K562 (cell line): ENCODE measurements at places on chromosomes 2 and 18. TPM values are rescaled to one million over a fixed set of nuclear protein-coding genes. Genes with fewer than 3 reads are reported as not detected.

GRCh38 chr2:194822657-194823056 lies 834.4 kb upstream of the SLC39A10 start:
- H3K36me3 ChIP-seq: no peaks in the 10 kb centered on the region
- H3K27me3 ChIP-seq: no peaks in the 10 kb centered on the region
- no peak overlapping the region for H3K4me3 ChIP-seq

DNA sequence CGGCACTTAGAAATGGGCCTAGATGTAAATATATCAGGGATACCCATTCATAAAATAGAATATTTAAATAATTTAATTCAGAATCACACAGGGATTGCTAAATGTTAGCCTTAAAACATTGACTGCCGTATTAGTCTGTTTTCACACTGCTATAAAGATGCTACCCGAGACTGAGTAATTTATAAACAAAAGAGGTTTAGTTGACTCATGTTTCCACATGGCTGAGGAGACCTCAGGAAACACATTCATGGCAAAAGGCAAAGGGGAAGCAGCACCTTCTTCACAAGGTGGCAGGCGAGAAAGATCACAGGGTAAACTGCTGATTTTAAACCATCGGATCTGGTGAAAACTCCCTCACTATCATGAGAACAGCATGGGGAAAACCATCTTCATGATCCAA lies 223.6 kb upstream of the GULP1 start:
- H3K27ac ChIP-seq: no peak overlapping the region
- H3K4me1 ChIP-seq: no peaks in the 10 kb centered on the region
- no peaks in the 10 kb centered on the region for H3K27me3 ChIP-seq
- DNase-seq: no peak
- no peaks in the 10 kb centered on the region for H3K36me3 ChIP-seq
- no peak overlapping the region for H3K4me3 ChIP-seq

DNA sequence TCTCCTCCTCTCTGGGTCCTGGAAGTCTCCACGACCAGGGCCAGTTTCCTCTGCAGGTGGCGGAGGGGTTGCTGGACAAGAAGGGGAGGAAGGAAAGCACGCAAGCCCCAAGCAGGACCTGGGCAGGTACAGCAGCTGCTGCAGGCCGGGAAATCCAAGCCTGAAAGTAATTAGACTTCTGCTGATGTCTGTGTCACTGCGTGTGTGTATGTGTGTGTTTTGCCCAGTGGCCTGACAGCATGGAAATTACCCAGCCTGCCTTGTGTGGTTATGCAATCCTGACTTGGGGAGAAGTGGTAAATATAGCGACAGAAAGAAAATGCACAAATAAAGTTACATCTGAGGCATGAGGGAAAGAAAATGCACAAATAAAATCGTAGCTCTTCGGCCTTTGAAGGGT lies 121.8 kb upstream of the ZBTB14 start:
- no peaks in the 10 kb centered on the region for H3K36me3 ChIP-seq
- no peak overlapping the region for H3K4me3 ChIP-seq
- no peak for DNase-seq
- H3K4me1 ChIP-seq: no peaks in the 10 kb centered on the region
- H3K27ac ChIP-seq: no peak overlapping the region
- H3K27me3 ChIP-seq: no peaks in the 10 kb centered on the region

- H3K27ac ChIP-seq: no peak overlapping the region
- no peak for DNase-seq
- H3K36me3 ChIP-seq: no peaks in the 10 kb centered on the region
- no peaks in the 10 kb centered on the region for H3K4me1 ChIP-seq
- no peak overlapping the region for H3K4me3 ChIP-seq
Observed at GRCh38 chr18:75554176-75554575, 126.7 kb upstream of the SMIM21 start.

Gene MFSD2B
- 10.4 and 10.9 TPM in 2 replicates for total RNA-seq

Gene IKZF2
- 0.47 and 0.65 TPM in 2 replicates for total RNA-seq

DNA sequence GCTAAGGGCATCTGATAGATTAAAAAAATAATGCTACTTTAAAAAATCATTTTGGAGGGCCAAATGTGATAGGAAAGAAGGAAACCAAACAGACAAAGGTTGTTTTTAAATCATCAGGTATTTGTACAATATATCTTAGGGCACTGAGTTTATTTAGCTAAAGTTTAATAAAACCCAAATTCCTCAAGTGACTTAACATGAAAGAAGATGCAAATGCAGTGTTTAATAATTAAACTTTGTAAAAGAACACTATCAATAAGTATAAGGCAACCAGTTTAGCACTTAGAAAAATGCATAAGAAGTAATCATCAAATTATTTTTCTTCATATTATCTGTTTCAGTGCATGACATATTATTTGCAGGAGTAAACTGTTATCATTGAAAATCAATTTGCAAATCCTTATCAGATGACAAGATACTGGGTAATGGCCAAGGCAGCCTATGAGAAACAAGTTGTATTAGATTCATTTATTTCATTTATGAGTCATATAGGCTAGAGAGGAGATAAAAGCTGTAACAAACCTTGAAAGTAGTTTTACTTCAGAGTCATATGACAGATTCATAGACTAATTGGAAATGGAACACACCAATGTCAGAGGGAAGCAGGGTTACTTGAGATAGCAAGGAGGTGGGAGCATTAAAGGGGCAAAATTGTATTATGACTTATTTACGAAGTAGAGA lies 165.5 kb downstream of the GCA start:
- H3K27ac ChIP-seq: no peak overlapping the region
- H3K36me3 ChIP-seq: no peaks in the 10 kb centered on the region
- H3K4me3 ChIP-seq: no peak overlapping the region
- H3K4me1 ChIP-seq: no peaks in the 10 kb centered on the region
- no peak for DNase-seq
- no peaks in the 10 kb centered on the region for H3K27me3 ChIP-seq

GRCh38 chr2:6301426-6301825 lies 564.3 kb downstream of the CMPK2 start:
- H3K27ac ChIP-seq: no peak overlapping the region
- H3K4me3 ChIP-seq: no peak overlapping the region
- no peak for DNase-seq
- H3K27me3 ChIP-seq: no peaks in the 10 kb centered on the region

- DNase-seq: peak; percentile 72
- H3K36me3 ChIP-seq: peaks cover 45% of the 10 kb centered on the region; the same call in 2 of the 3 replicates
- no peaks in the 10 kb centered on the region for H3K27me3 ChIP-seq
- H3K4me3 ChIP-seq: no peak overlapping the region
- H3K4me1 ChIP-seq: peaks cover 17% of the 10 kb centered on the region; the same call in 2 of the 3 replicates
Observed at GRCh38 chr2:74083750-74084149, 64.0 kb downstream of the BOLA3 start.

DNA sequence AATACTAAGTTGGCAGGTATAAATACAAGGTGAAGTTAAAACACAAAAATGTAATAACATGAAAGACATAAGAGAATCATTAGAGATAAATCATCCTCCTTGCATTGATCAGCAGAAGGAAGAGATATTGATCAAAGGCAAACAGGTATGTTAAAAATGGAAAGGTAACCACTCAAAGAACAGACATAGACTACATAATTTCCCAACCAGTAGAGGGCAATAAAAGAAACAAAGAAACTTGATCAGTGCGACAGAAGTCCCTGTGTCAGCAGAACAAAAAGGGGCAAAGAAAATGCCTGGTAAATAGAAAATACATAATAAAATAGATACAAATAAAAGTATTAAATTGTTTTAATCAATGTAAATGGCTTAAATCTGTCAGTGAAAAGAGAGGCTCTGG lies 53.6 kb downstream of the FAM228A start:
- no peak overlapping the region for H3K27ac ChIP-seq
- H3K4me1 ChIP-seq: no peaks in the 10 kb centered on the region
- DNase-seq: peak; percentile 24
- H3K36me3 ChIP-seq: no peaks in the 10 kb centered on the region

DNA sequence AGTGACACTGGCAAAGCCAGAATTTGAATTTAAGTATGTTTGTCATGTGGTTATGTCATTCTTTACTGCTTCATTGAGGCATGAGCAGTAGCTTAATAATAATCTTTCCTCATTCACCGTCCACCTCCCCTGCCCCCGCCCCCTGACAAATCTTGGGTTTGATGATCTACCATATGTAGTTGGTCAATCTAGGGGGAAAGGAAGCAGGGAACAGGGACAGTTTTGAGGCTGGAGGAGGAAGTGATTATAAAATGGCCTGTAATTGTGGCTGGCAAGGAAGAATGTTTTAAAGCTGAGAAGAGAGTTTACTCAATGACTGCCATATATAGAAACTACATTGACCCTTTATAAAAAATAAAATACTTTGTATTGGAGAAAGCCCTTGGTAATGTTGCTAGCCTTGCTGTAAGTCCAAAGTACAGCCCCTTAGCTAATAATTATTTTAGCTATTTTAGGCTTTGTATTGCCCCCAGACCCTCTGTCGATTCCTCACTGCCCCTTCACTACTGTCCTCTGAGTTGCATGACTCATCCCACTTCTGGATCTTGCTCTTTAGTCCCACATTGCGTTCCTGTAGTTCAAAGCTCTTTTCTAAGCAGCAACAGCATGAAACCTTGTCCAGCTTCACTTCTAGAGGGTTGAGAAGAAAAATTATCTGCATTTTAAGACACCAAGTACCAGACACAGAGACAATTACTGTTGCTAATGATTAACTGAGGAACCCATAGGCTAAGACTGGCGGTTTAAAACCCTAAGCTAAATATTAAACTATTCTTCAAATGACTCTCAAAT lies 38.4 kb downstream of the PELI1 start:
- no peak overlapping the region for H3K27ac ChIP-seq
- no peak overlapping the region for H3K4me3 ChIP-seq
- DNase-seq: no peak
- H3K4me1 ChIP-seq: no peaks in the 10 kb centered on the region
- H3K27me3 ChIP-seq: no peaks in the 10 kb centered on the region

GRCh38 chr2:53505826-53506225 lies 261.8 kb upstream of the CHAC2 start:
- H3K27me3 ChIP-seq: no peaks in the 10 kb centered on the region
- DNase-seq: no peak
- no peaks in the 10 kb centered on the region for H3K4me1 ChIP-seq
- H3K36me3 ChIP-seq: no peaks in the 10 kb centered on the region
- no peak overlapping the region for H3K4me3 ChIP-seq

Gene UGT1A10
- not detected in 2 replicates for total RNA-seq

DNA sequence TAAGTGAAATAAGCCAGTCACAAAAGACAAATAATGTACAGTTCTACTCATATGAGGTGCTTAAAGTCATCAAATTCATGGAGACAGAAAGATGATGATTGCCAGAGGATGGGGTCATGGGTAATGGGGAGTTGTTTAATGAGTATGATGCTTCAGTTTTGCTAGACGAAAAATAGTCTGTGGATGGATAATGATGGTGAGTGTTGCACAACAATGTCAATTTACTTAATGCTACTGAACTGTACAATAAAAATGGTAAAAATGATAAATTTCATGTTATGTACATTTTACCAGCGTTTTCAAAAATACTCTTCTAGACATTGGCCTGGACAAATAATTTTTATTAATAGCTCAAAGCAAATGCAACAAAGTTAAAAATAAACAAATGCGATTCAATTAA lies 118.5 kb upstream of the KYNU start:
- H3K27me3 ChIP-seq: no peaks in the 10 kb centered on the region
- no peaks in the 10 kb centered on the region for H3K4me1 ChIP-seq
- no peak overlapping the region for H3K4me3 ChIP-seq
- no peaks in the 10 kb centered on the region for H3K36me3 ChIP-seq

GRCh38 chr2:181904022-181904632 lies 12.6 kb downstream of the ITPRID2 start:
- H3K4me1 ChIP-seq: no peaks in the 10 kb centered on the region
- peak; percentile 38 for DNase-seq
- no peak overlapping the region for H3K4me3 ChIP-seq
- H3K27me3 ChIP-seq: no peaks in the 10 kb centered on the region
- H3K27ac ChIP-seq: no peak overlapping the region

GRCh38 chr2:197075754-197076337 lies 149.3 kb upstream of the PGAP1 start:
- H3K4me1 ChIP-seq: no peaks in the 10 kb centered on the region
- H3K27me3 ChIP-seq: no peaks in the 10 kb centered on the region; the same call in 2 of the 3 replicates
- H3K4me3 ChIP-seq: no peak overlapping the region
- no peak overlapping the region for H3K27ac ChIP-seq
- H3K36me3 ChIP-seq: no peaks in the 10 kb centered on the region
- DNase-seq: peak; percentile 24

Gene ALPG
- total RNA-seq: not detected in 2 replicates

DNA sequence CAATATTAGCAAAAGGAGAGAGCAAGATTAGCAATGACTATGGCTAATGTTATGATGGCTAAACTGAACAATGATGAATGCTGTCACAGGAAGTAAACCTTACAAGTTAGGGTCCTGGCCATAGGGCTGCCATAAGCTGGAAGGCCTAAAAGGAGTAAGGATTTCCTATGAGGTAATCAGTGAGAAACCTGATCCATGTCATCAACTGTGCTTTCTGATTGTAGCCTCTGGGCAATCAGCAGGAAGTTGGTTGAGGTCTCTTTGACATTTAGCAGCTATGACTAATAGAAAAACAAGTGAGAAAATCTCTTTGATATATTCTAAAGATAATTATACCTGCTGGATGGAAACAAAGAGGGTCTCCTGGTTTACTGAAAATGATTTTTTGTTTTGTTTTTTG lies 193.0 kb downstream of the RAB3GAP1 start:
- H3K4me1 ChIP-seq: no peaks in the 10 kb centered on the region
- no peaks in the 10 kb centered on the region for H3K36me3 ChIP-seq
- peak; percentile 32 for DNase-seq
- no peak overlapping the region for H3K4me3 ChIP-seq
- no peaks in the 10 kb centered on the region for H3K27me3 ChIP-seq

- H3K27me3 ChIP-seq: no peaks in the 10 kb centered on the region
- H3K4me1 ChIP-seq: no peaks in the 10 kb centered on the region
- no peak overlapping the region for H3K4me3 ChIP-seq
- no peak overlapping the region for H3K27ac ChIP-seq
- DNase-seq: no peak
Observed at GRCh38 chr18:50716902-50717301, 102.9 kb downstream of the MRO start.

Gene RTP5
- not detected in 2 replicates for total RNA-seq

- H3K27me3 ChIP-seq: peaks cover 62% of the 10 kb centered on the region
- H3K27ac ChIP-seq: no peak overlapping the region
- DNase-seq: peak; percentile 54
- no peak overlapping the region for H3K4me3 ChIP-seq
- no peaks in the 10 kb centered on the region for H3K36me3 ChIP-seq
- H3K4me1 ChIP-seq: no peaks in the 10 kb centered on the region
Observed at GRCh38 chr2:100606726-100607343, 44.0 kb downstream of the PDCL3 start.

- H3K27ac ChIP-seq: no peak overlapping the region
- H3K27me3 ChIP-seq: no peaks in the 10 kb centered on the region
- H3K36me3 ChIP-seq: no peaks in the 10 kb centered on the region
- DNase-seq: no peak
Observed at GRCh38 chr2:124489686-124490085, 464.6 kb downstream of the CNTNAP5 start.
